Pons (tissue), 1 donor: ENCODE measurements at places on chromosomes 1 and 21.

- DNase-seq = no peak
These were observed 75.5 kb downstream of the KCNN3 start for GRCh38 chr1:154794608-154795007.

GRCh38 chr1:161086457-161086856 lies 2.9 kb downstream of the NECTIN4 start:
- DNase-seq = no peak

DNA sequence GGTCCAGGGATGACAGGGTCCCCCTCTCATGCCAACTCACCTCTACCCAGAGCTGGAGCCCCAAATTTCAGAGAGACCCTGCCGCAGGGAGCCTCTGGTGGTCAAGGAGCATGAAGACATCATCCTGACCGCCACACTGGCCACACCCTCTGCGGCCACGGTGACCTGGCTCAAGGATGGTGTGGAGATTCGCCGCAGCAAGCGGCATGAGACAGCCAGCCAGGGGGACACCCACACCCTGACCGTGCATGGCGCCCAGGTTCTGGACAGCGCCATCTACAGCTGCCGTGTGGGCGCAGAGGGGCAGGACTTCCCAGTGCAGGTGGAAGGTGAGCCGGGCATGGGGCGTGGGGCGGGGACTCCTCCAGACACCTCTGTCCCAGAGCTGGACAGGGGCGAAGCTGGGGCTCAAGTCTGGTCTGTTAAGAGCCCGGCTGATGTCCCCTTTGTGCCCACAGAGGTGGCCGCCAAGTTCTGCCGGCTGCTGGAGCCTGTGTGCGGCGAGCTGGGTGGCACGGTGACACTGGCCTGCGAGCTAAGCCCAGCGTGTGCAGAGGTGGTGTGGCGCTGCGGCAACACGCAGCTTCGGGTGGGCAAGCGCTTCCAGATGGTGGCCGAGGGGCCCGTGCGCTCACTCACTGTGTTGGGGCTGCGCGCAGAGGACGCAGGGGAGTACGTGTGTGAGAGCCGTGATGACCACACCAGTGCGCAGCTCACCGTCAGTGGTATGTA lies 66.0 kb downstream of the OBSCN start:
- DNase-seq = no peak

GRCh38 chr21:39588884-39589283 lies 23.9 kb upstream of the B3GALT5 start:
- DNase-seq = no peak

- no peak for DNase-seq
These were observed 318.3 kb downstream of the MATN1 start for GRCh38 chr1:30405081-30405480.

DNA sequence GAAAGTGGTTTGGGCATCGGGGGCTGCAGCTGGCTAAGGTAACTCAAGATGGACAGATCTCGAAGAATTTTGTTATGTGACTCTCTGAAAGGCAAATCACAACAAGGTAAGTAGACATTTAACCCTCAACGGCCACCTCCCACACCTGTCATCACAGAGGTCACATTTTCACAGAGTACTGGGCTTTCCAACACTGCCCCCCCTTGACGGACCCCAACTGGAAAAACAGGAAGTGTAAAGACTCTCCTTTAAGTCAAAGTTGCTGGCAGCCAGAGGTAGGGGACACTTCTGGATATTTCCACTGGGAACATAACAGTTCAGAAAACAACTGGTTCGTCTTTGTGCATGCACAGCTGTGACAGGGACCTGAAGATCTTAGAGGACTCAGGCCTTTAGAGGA lies 22.3 kb downstream of the NOL9 start:
- no peak for DNase-seq

GRCh38 chr1:199394856-199395255 lies 632.7 kb upstream of the NR5A2 start:
- DNase-seq = no peak

DNA sequence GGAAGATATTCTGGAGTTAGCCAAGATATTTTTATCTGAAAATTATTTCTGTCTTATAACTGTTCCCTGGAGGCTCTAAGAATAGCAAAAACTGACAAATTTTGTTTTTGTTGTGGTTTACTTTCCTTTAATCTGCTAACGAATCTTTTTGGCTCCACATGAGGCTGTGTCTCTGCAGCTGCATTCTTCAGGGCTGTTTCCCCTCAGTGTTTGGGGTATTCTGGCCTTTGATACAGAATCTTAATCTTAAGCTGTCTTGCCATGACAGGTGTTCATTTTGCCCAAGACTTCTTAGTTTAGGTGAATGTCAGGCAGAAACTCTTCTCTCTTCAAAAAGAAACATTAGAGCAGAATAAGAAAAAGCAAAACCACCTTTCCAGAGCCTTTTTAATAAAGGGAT lies 83.8 kb downstream of the GABPA start:
- peak; percentile 7 for DNase-seq

DNA sequence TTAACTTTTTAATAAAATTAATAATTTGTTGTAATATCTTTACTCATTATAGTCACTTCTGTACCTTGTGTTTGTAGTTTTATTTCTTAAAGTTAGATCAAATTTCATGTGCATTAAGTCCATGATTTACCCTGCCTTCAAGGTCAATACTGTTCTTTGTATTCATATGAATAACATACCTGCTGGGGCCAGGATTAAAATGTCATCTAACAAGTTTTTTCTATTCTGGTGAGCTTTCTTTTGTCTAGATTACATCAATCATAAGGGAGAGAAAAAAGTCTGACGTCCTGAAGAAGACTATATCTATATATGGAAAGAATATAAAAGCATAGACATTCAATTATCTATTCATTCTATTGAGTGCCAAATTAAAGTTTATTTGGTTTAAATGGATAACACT lies 232.6 kb downstream of the COL11A1 start:
- no peak for DNase-seq

DNA sequence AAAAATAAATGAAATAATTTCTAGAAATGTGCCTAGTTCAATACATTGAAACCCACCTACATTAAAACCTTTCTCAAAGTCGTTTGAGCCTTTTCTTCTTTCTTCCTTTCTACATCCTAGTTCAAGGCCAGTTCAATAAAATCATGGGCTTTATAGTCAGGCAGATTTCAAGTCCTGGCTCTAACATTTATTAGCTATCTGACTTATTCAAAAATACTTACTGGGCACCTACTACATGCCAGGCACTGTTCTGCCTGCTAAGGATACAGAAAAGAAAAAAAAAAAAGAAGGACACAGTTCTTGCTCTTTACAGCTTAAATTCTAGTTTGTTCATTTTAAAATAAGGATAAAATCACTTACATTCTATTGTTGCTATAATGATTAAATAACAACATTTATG lies 134.2 kb upstream of the FGGY start:
- DNase-seq = no peak

DNA sequence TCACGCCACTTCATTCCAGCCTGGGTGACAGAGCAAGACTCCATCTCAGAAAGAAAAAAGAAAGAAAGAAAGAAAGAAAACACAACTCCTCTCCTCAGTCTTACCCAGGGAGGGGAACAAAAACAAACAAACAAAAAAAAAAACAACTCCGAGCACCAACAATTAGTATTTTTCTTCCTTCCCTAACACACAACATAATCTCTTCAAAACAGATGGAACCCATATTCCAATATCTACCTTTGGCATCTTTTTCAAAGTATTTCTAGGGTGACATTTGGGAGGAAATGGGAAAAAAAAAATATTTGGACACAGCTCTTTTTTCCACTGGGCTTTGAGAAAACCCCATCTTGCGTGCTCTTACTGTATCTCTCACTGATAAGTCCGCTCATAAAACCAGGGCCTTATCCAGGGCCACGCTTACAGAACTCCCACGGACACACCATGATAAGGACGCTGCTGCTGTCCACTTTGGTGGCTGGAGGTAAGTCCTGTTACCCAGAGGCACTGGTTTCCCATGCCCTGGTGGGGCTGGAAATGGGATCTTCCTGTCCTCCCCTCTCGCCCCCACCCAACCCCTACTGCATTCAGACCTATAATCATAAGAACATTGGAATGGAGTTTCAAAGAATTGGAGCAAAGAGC lies at the start of gene CELA2A:
Gene CELA2A (plus strand): TSS at position 420 of the 642 bp plus-strand sequence. CDS start 22 bp downstream, at position 442.
- no peak for DNase-seq

- DNase-seq = no peak
These were observed 263.1 kb upstream of the CHRM3 start for GRCh38 chr1:239123260-239123659.

DNA sequence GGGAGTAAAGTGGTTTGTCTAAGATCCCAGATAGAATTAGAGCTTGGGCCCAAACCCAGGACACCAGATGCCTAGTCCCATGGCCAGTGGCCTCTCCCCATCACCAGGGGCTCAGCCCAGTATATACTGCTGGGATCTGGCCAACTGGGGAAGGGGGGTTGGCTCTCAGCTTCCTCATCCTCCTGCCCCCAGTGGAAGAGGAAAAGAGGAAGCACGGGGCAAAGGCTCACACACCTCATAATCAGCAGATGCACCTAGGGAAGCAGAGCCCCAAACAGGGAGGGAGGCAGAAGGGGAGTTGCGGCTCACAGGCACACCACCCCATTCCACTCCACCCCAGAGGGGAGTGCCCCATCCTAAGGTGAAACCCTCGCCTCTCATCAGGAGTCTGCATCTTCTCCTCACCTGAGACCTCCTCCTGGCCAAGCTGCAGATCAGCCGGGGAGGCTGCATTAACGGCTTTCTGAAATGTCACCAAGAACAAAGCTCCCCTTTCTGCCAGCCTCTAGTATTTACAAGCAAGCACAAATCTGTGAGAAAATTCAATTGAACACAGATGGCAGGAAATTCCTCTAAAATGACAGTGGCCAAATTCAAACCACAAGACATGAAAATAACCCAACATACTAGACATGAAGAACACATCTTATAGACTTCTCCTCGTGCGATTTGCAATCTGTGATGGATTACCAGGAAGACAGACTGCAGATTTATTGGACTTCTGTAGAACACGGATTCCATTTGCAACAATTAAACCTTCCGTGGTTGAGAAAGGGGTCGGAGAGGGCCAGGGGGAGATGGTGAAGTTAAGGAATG lies 82.8 kb downstream of the GLIS1 start:
- no peak for DNase-seq

- DNase-seq = no peak
These were observed 30.2 kb downstream of the ZZZ3 start for GRCh38 chr1:77652268-77652667.

GRCh38 chr1:236685917-236686814 lies at the start of gene ACTN2:
Gene ACTN2 (plus strand): TSS chr1:236686499. CDS start chr1:236686674, 175 bp downstream.
- DNase-seq = no peak

GRCh38 chr1:41739061-41739955 lies 179.4 kb downstream of the HIVEP3 start:
- DNase-seq = peak; percentile 64

DNA sequence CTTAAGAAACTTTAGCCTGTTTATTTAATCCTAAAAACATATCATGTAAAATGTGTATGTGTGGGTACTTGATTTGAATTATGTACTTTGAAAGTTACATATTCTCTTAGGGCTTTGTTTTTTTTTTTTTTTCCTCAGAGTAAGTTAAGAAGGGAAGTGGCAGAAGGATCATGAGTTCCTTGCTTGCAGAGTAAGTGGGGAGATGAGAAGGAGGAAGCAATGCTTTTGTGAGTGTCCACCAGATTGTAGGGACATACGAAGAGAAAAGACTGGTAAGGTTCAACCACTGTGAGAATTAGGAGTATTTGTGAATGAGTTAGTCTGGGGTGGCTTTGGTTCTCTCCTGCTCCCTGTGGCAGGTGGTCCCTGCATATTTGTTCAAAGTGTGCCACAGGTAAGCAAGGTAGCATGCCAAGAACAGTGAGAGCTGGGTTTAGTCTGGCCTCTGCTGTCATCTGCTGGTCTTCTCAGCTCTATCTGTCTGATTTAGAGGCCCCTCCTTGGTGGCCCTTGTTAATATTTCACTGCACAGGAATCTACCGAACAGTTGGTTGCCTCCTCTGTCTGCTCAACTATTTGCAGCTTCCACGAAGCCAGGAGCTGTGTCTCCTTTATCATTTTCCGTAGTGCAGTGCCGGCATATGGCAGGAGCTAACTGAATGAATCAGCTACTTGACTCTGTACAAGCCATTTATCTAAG lies 9.5 kb downstream of the DNM3 start:
- DNase-seq = no peak

DNA sequence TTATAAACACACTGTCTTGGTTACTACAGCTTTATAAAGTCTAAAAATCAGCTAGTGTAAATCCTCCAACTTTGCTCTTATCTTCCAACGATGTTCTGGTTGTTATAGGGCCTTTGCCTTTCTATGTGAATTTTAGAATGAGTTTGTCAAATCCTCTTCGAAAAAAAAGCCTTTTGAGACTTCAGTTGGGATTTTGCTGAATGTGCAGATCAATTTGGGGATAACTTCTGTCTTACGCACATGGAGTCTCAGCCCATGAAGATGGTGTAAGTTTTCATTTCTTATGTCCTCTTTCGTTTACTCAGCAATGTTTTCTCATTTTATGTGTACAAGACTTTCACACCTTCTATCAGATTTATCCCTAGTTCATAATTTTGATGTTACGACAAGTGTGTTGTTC lies 64.8 kb upstream of the ADARB1 start:
- DNase-seq = no peak

DNA sequence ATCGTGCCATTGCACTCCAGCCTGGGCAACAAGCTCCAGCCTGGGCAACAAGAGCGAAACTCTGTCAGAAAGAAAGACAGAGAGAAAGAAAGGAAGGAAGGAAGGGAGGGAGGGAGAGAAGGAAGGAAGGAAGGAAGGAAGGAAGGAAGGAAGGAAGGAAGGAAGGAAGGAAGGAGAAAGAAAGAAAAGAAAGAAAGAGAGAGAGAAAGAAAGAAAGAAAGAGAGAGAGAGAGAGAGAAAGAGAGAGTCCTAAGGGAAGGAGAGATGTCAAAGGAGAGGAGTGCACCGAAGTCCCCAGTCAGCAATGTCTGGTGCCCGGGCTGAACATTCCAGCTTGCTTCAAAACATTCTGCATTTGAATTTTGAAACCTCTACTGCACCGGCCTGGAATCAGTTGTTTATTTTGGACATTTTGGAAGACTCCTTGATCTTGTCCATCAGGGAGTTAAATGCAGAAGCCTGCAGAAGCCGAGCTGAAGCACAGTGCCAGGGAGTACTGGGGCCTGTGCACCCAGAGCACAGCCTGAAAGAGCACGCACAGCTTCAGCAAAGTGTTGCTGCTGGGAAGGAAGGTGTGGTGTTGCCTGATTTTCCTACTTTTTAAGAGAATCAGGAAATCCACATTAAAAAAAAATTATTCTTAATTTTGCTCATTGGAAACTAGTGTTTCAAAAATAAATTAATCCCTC lies 3.7 kb upstream of the IGSF3 start:
- DNase-seq = no peak

DNA sequence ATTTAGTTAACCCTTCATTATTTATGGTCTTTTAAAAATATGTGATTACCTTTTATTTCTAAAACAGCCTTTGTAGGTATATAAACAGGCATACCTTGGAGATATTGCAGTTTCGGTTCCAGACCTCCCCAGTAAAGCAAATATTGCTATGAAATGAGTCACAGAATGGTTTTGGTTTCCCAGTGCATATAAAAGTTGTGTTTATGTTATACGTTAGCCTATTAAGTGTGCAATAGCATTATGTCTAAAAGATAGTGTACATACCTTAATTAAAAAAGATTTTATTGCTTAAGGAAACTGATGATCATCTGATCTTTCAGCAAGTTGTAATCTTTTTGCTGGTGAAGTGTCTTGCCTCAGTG lies 44.1 kb downstream of the XCL2 start:
- no peak for DNase-seq
